SK-MEL-5 (cell line): ENCODE measurements at places on chromosomes 7 and 10.

DNA sequence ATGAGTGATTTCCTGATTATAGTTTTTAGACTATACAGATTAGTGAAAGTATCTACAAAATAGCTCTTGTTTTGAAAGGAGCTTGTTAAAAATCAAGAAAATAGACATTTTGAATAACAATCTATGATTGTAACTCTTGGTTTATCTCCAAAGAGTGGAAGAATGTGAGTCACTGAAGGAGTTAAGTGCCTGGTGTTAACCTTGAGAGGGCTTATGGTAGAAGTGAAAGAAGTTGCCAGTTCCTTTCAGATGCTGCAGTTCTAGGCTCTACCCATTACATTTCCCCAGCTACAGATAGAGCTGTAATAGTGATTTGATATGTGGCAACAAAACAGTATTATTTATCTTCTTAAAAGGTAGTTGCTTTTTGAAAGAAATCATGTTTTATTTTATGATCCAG lies 12.7 kb downstream of the NRBF2 start:
- no peak for DNase-seq

- no peak for DNase-seq
Observed at GRCh38 chr10:120085096-120085796, 192.7 kb downstream of the SEC23IP start.

- DNase-seq: no peak
Observed at GRCh38 chr10:84291384-84291783, 37.0 kb upstream of the CCSER2 start.

DNA sequence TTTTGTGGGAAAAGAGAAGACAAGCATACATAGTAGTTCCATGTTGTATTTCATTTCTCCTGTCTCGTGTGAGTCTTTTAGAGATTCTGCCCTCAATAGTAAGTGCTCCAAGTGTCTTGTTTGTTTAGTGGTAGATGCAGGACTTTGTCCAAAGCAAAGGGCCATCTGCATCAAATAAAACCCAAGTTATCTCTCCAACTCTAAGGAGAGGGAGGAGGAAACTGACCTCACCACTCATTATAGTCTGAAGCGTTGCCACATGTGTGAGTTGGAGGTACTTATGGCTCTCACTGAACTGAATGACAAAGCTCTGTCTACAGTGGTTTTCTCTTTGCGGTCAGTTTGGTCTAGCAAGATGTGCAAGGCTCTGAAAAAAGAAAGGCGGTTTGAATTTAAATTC lies 272.6 kb downstream of the DOCK4 start:
- DNase-seq: no peak

DNA sequence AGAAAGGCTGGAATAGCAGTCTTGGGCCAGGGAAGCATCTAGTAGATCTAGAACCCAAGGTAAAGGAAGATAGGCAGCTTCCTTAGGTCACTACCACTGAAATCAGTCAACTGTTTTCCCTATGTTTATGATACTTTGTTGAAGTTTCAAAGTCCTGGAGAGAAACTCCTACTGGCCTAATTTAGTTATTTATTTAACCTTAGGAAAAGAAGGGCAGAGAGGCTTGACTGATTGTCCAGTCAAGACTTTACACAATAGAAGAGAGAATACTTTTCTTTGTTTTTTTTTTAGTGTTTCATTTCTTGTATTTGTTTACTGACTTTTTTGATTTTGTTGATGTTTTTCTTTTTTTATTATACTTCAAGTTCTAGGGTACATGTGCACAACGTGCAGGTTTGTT lies 138.9 kb upstream of the PHYHIPL start:
- DNase-seq: no peak

DNA sequence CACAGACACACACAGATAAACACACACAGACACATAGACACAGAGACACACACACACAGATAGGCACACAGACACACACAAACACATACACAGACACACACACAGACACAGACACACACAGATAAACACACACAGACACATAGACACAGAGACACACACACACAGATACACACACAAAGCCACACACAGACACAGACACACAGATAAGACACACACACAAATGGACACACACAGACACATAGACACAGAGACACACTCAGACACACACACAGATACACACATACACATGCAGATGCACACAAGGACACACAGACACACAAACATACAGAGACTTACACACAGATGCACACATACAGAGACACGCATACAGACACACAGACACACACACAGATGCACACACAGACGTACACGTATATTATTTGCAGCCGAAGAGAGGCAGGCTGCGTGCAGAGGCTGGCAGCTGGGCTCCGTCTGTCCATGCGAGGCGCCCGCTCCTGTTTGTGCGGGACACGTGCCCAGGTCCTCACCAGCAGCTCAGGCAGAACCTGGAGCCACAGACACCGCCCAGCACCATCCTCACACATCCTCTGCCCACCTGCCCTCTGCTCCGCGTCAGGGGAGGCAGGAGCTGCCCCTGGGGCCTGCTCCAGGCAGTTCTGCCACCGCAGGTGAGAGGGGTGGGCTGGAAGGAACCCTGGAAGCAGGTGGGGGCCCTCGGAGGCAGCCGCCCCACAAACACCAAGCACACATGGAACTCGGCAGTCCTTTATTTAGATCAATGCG lies 1.2 kb downstream of the CALML5 start:
- no peak for DNase-seq

- no peak for DNase-seq
Observed at GRCh38 chr7:141362580-141363435, 188.4 kb upstream of the AGK start.

GRCh38 chr7:149718730-149719049 lies 54.7 kb downstream of the ZNF467 start:
- DNase-seq: no peak
